ENCODE measurements at places on chromosomes 6 and 20.

GRCh38 chr20:13777171-13777601 is 7.5 kb downstream of the ESF1 start:
- no peak for DNase-seq

- no peak for DNase-seq
Observed at GRCh38 chr20:8291873-8292272, 159.8 kb downstream of the PLCB1 start.

- DNase-seq: no peak
Observed at GRCh38 chr6:165186041-165186440, 123.4 kb downstream of the C6orf118 start.

DNA sequence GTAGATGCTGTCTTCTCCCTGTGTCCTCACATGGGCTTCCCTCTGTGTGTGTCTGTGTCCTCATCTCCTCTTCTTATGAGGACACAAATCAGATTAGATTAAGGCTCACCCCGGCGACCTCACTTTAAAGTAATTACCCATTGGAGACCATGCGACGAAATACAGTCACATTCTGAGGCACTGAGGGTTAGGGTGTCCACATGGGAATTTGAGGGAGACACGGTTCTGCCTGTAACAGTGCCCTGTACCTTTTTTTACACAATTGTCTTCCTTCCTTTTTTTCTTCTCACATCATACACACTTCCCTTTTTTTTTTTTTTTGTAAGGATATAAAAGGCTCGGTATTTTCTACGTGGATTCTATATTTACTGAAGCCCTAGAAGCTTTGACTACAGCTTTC is 48.9 kb downstream of the DEK start:
- DNase-seq: no peak

DNA sequence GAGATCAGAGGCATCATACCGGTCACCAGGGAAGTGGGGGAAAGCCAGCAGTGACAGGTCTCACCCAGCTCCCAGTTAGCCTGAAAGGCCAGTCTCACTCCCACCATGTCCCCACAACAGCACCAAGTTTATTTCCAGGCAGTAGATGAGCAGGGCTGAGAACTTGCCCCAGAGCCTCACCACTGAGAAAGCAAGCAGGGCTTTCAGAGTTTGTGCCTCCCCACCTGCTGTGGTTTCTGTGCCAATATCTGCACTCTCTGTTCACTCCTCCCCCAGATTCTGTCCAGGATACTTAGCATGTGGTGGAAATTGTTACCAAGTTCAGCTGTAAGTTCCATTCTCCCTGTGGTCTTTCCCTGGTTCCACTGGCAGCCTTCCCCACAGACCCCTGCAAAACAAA is 255.0 kb upstream of the HTR1E start:
- no peak for DNase-seq

- DNase-seq: no peak
Observed at GRCh38 chr6:2877057-2877882, 25.8 kb downstream of the SERPINB9 start.

DNA sequence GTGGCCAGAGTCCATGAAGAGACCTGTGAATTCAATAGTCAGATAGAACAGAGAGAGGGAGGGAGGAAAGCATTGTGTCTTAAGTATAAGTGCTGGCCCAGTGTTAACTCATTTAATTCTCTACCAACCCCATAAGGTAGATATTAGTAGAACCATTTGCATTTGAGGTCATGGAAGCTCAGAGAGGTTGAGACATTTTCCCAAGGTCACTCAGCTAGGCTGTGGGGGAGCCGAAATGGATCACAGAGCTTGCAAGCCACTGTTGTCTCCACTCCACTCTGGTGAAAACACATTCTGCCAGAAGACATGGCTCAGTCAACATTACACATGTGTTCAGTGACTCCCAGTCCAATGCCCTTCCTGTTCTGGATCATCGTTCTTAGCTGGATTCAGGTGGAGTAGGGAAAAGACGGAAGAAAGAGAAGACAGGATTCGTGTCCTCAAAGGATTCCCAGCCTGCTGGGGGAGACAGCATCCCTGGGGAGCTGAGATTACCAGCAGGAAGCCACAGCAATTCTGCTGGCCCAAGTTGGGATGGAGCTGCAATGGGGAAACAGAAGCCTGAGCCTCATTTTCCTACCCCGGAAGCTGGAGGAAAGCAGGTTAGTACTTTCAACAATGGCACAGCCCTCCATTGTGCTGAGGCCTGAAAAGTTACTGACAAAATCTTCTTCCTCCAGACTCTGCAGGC is 27.0 kb upstream of the MDGA1 start:
- DNase-seq: no peak

DNA sequence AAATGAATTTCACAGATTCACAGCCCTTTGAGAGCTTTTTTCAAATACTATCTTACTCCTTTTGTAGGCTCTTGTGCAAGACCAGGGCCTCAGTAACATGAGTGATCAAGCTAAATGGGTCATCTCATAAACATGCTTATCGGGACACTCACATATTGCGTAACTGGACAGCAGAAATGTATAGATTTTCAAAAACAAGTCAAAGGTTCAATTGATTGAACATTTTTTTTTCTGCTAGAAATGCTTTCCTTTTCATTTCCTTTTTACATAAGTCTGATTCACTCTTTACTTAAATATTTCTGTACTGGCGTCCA is 8.7 kb upstream of the SALL4 start:
- no peak for DNase-seq

DNA sequence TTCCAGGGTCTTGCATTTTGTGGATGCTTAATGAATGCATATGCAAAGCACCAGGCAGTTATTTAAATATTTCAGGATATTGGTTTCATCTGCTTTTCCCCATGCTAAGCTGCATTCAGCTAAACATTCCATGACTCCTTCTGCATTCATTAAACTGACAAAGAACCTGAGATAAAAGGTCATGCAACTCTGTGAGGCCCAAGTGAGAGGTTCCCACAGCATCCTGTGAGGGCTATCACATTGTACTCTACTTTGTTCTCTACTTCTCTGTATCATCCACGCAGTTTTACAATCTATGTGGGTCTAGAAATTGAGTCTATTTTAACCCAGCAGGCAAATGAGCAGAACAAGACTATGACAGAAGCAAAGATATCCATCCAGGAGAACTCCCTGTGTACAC is 86.4 kb upstream of the PRSS16 start:
- no peak for DNase-seq

DNA sequence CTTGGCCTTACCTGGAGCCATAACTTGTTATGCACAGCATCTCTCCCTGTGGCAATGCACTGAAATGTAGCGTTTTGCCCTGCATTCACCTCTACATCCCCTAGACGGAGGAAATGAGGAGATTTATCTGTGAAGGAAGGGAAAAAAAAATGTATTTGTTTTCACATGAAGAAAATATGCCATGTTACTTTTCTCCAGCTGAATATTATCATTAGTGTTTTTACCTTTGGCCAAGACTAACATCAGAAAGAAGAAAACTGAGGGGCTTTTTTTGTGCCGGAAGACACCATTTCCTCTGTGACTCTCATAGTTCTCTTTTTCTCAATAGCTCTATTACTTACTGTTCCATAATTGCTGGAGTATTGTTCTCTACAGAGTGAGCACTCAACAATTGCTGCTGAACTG is 280.4 kb downstream of the PTPRK start:
- no peak for DNase-seq

DNA sequence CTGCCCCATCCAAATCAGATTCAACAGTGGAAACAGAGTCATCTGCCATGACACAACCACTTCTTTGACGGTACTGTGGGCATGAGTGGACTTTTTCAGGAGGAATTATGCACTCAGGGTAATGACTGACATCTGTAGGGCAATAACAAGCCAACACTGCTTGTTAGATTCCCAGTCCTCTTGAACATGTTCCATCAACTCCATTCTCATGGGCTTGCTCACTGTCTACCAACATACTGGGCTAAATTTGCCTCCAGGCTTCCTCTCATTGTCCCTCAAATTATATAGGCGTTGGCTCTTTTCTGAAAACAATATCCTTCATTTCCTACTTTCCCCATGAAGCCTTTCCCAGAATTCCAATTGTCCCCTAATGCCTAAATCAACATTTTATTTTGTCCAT is 43.1 kb downstream of the ANKEF1 start:
- no peak for DNase-seq

GRCh38 chr6:57305761-57306160 is 11.7 kb upstream of the PRIM2 start:
- DNase-seq: no peak

DNA sequence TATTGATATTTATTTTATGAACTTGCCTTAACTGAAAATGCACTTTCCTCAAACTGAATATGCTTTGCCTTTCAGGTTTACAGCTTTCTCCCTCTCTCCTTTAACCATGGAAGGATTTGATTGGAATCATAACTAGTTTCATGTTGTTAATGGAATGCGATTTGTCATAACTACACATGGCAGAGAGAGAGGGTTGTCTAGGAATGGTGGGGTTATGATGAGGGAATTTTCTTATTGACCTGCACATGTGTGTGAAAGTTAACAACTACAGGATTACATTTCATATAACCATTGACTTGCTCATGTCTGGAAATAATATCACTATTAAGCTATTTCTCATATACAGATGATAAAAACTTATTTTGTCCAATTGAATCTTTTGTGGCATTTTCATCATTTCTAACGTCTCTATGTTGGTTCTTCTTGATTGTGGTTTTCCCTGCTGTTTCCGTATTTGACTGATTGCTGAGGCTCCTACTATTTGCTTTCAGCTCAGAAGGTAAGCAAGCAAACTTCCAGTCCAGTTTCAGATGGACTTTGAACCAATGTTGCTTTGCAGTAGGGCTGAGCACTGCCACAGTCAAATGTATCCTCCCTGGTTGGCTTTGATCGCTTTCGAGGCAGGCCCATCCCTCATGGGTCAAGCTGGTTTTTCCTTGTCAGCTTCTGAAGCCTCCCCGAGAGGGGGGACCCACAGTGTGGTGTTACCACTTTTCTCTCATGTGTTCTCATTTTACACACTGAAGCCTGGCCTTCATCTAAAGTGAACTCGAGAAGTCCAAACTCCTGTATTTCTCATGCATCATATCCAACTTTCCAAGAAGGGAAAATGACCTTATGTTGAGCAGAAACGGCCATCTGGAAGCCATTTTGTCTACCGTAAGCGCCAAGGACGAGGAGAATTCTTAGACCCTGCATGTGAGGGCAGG is 7.6 kb upstream of the CCN2 start:
- DNase-seq: no peak

- DNase-seq: no peak
Observed at GRCh38 chr20:62043131-62043914, 22.4 kb downstream of the TAF4 start.
